Nasal cavity respiratory epithelium epithelial cell of viscerocranial mucosa (primary cell): ENCODE measurements at places on chromosomes 6 and 20. TPM values are rescaled to one million over a fixed set of nuclear protein-coding genes. Genes with fewer than 3 reads are reported as not detected.

Gene SRSF12
- 0.34 and 0.36 TPM in 2 replicates for total RNA-seq

Gene CYP39A1
- total RNA-seq = 6.5 and 8.2 TPM in 2 replicates

Gene PAK5
- total RNA-seq = 0.14 TPM in 1 of 2 replicates, not detected in the other

Gene MPC1
- 21.8 and 35.9 TPM in 2 replicates for total RNA-seq

Gene MAP7
- total RNA-seq = 37.3 and 48.5 TPM in 2 replicates

Gene SLA2
- not detected in 2 replicates for total RNA-seq

Gene TBXT
- not detected in 2 replicates for total RNA-seq

Gene MDC1
- 4.4 and 7.2 TPM in 2 replicates for total RNA-seq

Gene FHL5
- total RNA-seq = not detected in 2 replicates

Gene TAAR2
- not detected in 2 replicates for total RNA-seq

Gene TCP11
- under 0.01 TPM in 1 of 2 replicates, not detected in the other for total RNA-seq

Gene ECT2L
- 0.07 and 0.34 TPM in 2 replicates for total RNA-seq

Gene SYNDIG1
- 0.07 TPM in 1 of 2 replicates, not detected in the other for total RNA-seq

Gene TCF19
- total RNA-seq = 1.7 and 2.1 TPM in 2 replicates

Gene DPPA5
- not detected in 2 replicates for total RNA-seq

Gene PCK1
- not detected in 2 replicates for total RNA-seq

Gene CEP85L
- 6.2 and 13.4 TPM in 2 replicates for total RNA-seq
